ENCODE measurements at places on chromosomes 6 and 20.

GRCh38 chr20:20489648-20490341, 121.9 kb downstream of the INSM1 start:
- no peak for DNase-seq

DNA sequence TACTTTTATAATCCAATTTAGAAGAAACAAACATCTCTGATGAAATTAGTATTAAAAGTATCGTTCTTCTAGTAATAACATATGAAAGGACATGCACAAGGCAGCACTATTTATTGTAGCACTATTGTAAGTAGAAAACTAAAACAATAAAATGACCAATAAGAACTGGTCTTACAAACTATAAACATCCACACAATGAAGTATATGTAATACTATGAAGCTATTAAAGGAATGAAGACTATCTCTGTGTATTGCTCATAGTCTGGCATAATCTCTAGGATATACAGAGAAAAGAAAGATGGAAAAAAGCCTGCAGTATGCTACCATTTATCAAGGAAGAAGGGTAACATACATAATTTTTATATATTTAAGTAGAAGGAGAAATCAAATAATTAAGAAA, 16.7 kb downstream of the LCA5 start:
- DNase-seq, result no peak

GRCh38 chr6:117706504-117706903, 31.2 kb downstream of the NUS1 start:
- no peak for DNase-seq

DNA sequence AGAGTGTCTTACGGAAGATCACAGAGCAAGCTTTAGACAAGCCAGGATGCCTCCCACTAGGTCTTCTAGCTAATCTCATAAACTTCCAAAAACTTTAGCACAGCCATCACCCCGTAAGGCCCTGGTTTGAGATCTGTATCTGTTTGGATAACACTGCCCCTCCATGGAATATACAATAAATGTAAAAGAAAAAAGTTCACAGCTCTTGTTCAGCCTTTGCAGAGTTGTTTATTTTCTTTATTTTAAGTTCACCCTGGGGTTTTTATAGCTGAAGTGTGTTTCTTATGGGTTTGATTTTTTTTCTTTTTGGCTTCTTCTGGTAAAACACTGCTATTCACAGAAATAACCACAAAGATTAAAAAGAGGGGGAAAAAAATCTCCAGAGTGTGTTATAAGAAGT, 125.6 kb downstream of the EYA2 start:
- no peak for DNase-seq

GRCh38 chr6:6682225-6682624, 93.7 kb downstream of the LY86 start:
- no peak for DNase-seq

GRCh38 chr6:158255989-158256601, 56.2 kb upstream of the TULP4 start:
- DNase-seq, result no peak

- no peak for DNase-seq
Measured at GRCh38 chr20:32158943-32159660, 48.4 kb downstream of the PLAGL2 start.
